Lower lobe of right lung (tissue), 2 donors: ENCODE measurements at places on chromosomes 2 and 18.

- DNase-seq: no peak
Measured at GRCh38 chr2:174614261-174614660, 16.7 kb upstream of the WIPF1 start.

- DNase-seq: no peak
Measured at GRCh38 chr2:207073801-207074678, 91.7 kb downstream of the KLF7 start.

DNA sequence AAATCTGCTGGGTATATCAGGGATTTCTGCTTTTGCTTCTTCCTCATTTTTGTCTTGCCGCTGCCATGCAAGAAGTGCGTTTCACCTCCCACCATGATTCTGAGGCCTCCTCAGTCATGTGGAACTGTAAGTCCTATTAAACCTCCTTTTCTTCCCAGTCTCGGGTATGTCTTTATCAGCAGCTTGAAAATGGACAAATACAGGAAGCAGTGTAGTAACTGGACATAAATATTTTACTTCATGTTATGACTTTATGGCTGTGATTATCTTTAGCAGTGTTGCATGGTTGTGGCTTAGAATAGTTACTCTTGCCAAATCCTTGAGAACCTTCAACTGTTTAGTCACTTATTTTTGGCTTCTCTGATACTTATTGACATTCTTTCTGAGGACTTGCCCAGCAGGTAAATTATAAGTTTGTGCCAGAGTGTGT, 66.2 kb upstream of the DLX2 start:
- no peak for DNase-seq

DNA sequence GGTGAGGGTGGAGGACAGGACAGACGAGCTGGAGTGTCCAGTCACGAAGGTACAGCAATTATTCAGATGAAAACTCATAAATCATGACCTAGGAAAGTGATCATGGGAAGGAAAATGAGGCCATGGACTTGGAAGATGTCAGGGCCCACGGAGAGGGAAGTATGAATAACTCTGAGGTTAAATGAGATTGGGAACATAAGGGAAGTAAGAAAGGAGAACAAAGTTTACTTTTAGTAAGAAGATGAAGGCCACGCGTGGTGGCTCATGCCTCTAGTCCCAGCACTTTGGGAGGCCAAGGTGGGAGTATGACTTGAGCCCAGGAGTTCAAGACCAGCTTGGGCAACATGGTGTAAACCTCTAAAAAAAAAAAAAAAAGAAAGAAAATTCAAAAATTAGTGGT, 56.2 kb downstream of the AQP4 start:
- no peak for DNase-seq

DNA sequence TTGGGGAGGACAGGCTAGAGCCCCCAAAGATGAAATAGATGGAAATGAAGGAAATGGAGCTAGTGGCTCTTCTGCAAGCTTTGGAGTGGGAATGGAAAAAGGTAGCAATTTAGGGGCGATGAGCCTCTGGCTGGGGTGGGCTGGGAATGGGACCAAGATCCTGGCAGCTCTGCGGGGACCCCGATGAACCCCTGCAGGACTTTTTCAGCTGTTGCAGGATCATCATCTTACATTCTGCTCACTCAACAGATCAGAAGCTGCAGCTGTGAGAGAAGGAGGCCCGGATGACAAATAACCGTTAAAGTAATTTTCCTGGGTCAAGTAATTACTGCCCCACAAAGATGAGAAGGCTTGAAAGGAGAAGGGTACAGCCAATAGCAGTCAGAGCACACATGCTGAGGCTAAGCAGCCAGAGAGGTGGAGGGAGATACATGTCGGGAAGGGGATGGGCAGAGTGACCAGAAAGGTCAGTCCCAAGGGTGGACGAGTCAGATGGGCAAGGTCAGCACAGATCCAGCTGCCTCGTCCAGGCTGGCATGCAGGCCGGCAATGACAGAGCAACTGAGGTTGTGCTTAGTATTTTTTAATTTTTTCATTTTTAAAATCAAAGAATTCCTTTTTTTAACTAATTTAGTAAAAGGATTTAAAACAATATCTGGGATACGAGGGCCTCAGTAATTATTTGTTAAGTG, 245.0 kb upstream of the RAB6C start:
- DNase-seq: no peak

- no peak for DNase-seq
Measured at GRCh38 chr18:23324861-23325260, 128.2 kb upstream of the RIOK3 start.

DNA sequence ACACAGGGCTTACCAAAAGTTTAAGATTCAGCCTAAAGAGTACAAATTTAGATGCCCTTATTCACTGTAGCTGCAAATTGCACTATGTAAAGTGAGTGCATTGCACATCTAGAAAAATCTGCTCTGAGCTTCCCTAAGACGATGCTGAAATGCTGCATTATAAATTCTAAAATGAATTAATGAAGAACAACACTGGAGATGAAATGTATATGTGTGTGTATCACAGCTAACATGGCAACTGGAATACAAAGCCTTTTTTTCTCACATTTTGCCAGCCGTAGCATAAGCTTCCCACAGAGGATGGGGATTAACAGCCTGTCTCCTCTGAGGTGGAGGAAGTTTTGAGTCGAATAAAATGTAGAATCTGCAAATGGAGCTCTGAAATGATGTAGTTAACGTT, 338.3 kb upstream of the ZEB2 start:
- DNase-seq: no peak

DNA sequence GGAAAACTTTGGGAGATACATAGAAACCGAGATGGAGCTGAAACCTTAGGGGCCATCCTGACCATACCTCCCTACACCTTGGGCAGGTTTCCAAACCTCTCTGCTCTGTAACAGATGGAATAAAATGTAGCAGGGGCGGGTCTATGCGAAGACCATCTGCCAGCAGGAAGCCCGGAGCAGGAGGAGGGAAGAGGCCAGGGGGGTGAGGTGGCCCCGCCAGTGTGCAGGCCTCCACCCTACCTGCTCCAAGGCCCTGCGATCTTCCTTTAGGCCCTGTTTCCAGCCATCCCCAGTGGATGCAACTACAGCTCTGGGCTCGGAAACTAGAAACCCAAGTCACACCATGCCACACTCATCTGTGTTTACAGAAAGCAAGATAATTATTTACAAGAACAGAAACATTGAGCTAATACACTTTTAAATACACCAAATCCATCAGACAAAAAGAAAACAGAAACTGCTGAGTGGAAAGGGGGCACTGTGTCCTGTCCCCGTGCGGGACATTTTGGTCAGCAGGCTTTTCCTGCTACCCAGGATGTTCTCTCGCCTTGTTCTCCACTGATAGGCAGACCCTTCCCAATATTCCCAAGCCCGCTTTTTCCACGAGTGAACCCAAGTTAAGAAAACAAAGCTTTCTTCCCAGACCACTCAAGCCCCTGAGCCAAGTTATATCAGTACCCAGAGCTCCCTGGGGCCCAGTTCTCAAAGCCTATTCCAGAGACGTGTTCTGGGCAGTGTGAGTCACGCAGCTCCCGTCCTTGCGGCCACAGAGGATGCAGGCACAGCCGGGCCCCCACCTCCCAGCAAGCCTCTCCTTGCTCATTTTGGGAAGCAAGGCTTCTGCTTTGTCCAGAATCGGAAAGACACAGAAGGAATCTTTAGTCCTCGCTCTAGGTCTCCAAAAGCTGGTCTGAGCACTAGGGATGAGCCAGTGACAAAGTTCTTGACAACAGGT, 17.3 kb downstream of the CIB4 start:
- DNase-seq: peak; percentile 31

DNA sequence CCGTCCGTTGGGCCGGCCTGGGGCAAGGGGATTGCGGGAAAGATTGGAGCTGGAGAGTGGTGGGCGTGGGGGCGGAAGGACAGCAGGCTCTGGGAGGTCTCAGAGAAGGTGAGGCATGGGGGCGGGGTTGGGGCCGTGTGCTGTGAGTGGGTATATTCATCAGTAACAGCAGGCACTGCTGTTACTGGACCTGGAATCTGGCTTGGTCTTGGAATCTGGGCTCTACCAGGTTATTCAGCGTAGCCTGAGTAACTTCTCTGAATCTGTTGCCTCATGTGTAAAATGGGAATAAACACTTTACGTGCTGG, 435 bp downstream of the RNF181 start:
- DNase-seq: no peak

GRCh38 chr18:50696929-50697328, 122.9 kb downstream of the MRO start:
- no peak for DNase-seq
